ENCODE measurements at places on chromosomes 6 and 20. TPM values are rescaled to one million over a fixed set of nuclear protein-coding genes. Genes with fewer than 3 reads are reported as not detected.

TENT5A gene
- total RNA-seq: 10.9 TPM

CYP21A2 gene
- total RNA-seq: 1.2 TPM

ZNF165 gene
- 4.0 TPM for total RNA-seq

FAM184A gene
- total RNA-seq: 4.1 TPM

PLN gene
- 0.20 TPM for total RNA-seq

TCP1 gene
- total RNA-seq: 185 TPM

FLRT3 gene
- 98.6 TPM for total RNA-seq

BPI gene
- total RNA-seq: not detected

- peak overlapping the region; percentile 77 for H3K4me3 ChIP-seq
- no peaks in the 10 kb centered on the region for H3K36me3 ChIP-seq
- no peak for DNase-seq
Observed at GRCh38 chr6:145813285-145814034, 1.1 kb downstream of the FBXO30 start.

- no peak overlapping the region for H3K27ac ChIP-seq
- DNase-seq: no peak
- H3K4me1 ChIP-seq: peaks cover 13% of the 10 kb centered on the region
- H3K27me3 ChIP-seq: peaks cover 2% of the 10 kb centered on the region
- H3K4me3 ChIP-seq: no peak overlapping the region
Observed at GRCh38 chr6:12844284-12845223, 128.0 kb downstream of the PHACTR1 start.

- H3K4me3 ChIP-seq: no peak overlapping the region
- no peak overlapping the region for H3K27ac ChIP-seq
- no peaks in the 10 kb centered on the region for H3K4me1 ChIP-seq
- no peaks in the 10 kb centered on the region for H3K36me3 ChIP-seq
- no peak for DNase-seq
- H3K27me3 ChIP-seq: peaks cover 45% of the 10 kb centered on the region
Observed at GRCh38 chr6:107753778-107754177, 70.3 kb downstream of the SCML4 start.

GRCh38 chr6:44960898-44961297, 367.2 kb upstream of the RUNX2 start:
- H3K27me3 ChIP-seq: no peaks in the 10 kb centered on the region
- H3K27ac ChIP-seq: no peak overlapping the region
- H3K4me3 ChIP-seq: no peak overlapping the region
- H3K4me1 ChIP-seq: peaks cover 19% of the 10 kb centered on the region

GRCh38 chr6:138655828-138656227, 117.7 kb upstream of the CCDC28A start:
- no peaks in the 10 kb centered on the region for H3K36me3 ChIP-seq
- no peak for DNase-seq
- H3K4me3 ChIP-seq: no peak overlapping the region
- H3K27me3 ChIP-seq: no peaks in the 10 kb centered on the region

GRCh38 chr6:36130667-36131510, 576 bp downstream of the MAPK13 start:
- H3K27ac ChIP-seq: peak overlapping the region; percentile 83
- H3K4me1 ChIP-seq: peaks cover 33% of the 10 kb centered on the region
- peaks cover 4% of the 10 kb centered on the region for H3K27me3 ChIP-seq

GRCh38 chr20:7240490-7240889, 473.0 kb downstream of the BMP2 start:
- no peak for DNase-seq
- H3K27me3 ChIP-seq: no peaks in the 10 kb centered on the region
- no peak overlapping the region for H3K27ac ChIP-seq
- no peaks in the 10 kb centered on the region for H3K36me3 ChIP-seq

- H3K27ac ChIP-seq: no peak overlapping the region
- no peak overlapping the region for H3K4me3 ChIP-seq
- no peaks in the 10 kb centered on the region for H3K27me3 ChIP-seq
- no peak for DNase-seq
- peaks cover 5% of the 10 kb centered on the region for H3K4me1 ChIP-seq
Observed at GRCh38 chr20:23643659-23644058, 5.9 kb upstream of the CST3 start.

- DNase-seq: no peak
- H3K4me1 ChIP-seq: peaks cover 29% of the 10 kb centered on the region
- H3K36me3 ChIP-seq: no peaks in the 10 kb centered on the region
- H3K4me3 ChIP-seq: no peak overlapping the region
- peaks cover 1% of the 10 kb centered on the region for H3K27me3 ChIP-seq
Observed at GRCh38 chr20:34150306-34151000, 38.4 kb upstream of the EIF2S2 start.

DNA sequence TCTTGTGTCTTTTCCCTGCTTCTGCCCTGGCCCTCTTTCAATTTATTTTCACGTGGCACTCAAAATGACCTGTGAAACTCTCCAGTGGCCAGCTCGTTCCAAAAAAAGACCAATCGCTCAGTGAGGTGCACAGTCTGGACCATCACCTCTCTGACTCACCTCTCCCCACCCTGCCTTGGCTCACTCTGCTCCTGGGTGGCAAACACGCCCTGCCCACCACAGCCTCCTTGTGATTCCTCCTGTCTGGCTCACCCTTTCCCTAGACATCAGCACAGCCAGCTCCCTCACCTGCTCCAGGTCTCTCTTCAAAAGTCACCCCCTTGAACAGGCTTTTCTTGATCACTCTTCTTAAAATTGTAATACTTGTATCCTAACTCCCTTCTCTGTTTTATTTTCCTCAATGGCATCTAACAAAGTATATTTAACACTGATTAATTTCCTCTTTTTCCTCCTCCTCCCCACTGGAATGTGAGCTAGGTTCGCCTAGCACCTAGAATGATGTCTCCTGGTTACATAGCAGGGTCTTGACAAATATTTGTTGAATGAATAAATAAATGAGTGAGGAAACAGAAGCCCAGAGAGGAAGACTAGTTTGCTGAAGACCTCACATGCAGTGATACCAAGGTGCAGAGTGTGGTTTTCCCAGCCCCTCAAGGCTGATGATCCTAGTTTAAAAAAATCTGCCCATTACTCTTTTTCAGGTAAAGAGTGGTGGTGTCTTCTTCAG, 109.0 kb downstream of the GJA10 start:
- H3K27me3 ChIP-seq: no peaks in the 10 kb centered on the region
- H3K4me3 ChIP-seq: no peak overlapping the region
- H3K36me3 ChIP-seq: peaks cover 12% of the 10 kb centered on the region
- peaks cover 9% of the 10 kb centered on the region for H3K4me1 ChIP-seq
- no peak for DNase-seq

DNA sequence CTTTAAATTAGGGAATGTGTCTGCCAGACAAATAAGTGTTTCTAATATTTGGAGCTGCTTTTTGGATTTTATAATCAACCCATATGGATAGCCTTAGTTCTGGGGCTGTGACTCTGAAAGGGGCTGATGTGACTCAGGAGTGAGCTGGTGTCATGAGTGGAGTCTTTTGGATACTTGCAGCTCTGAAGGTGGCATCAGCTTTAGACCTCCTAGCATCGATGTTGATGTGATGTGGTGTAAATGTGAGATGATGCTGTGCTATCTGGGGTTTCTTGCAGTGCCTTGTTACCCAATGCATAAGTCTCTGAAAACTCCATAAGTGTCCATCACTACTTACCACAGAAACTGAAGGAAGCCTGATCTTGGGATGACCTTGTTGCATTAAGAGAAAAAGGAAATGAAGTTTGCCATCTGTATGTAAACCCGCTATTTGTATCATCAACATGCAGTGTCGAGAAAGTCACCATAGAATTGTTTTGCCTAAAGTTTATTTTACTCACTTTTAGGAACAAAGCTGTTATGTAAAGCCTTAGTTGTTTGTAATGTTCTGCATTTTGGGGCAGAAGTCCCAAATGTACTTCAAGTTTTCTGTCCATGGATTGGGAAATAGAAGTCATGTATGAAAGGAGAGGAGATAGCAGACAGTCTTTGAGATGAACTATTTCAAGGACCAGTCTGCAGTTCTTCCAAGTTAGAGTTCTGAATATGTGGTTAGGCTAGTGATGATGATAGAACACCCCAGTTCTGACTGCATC, 8.0 kb downstream of the FOXO3 start:
- peaks cover 31% of the 10 kb centered on the region for H3K4me1 ChIP-seq
- no peak overlapping the region for H3K4me3 ChIP-seq
- H3K27ac ChIP-seq: no peak overlapping the region
- DNase-seq: no peak
- peaks cover 37% of the 10 kb centered on the region for H3K36me3 ChIP-seq

DNA sequence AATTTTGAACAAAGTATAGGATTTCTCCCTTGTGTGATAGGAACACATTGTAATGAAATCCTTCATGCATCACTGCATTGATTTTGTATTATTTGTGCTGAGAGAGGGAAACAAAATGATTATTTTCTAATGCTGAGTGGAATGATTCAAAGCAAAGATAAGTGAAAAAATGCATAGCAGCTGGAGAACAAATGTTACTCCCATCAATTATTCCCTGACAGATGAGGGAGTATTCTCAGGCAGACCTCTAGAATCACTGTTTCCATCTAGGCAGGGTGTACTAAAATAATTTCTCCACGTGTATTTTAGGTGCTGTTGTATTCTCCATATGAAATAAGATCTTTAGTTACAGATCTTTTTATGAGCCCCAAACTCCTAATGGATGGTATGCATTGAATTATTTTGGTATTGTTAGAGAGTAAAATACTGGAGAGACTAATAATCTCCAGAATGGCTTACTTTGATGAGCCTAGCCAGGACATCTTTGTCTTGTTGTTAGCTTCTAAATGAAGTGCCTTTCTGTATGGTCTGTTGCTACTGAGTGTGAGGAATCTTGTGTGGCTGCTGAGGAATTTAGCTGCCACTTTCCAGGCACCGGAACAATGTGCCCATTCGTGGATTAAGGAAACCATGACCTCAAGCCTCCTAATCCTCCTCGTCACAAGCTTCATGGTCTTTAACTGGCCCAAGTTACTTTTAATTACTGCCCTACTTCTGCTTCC, 39.6 kb downstream of the RNF217 start:
- peak overlapping the region; percentile 81 for H3K27ac ChIP-seq
- peak overlapping the region; percentile 45 for H3K4me3 ChIP-seq
- peaks cover 15% of the 10 kb centered on the region for H3K36me3 ChIP-seq
- DNase-seq: no peak
- H3K4me1 ChIP-seq: peaks cover 42% of the 10 kb centered on the region

DNA sequence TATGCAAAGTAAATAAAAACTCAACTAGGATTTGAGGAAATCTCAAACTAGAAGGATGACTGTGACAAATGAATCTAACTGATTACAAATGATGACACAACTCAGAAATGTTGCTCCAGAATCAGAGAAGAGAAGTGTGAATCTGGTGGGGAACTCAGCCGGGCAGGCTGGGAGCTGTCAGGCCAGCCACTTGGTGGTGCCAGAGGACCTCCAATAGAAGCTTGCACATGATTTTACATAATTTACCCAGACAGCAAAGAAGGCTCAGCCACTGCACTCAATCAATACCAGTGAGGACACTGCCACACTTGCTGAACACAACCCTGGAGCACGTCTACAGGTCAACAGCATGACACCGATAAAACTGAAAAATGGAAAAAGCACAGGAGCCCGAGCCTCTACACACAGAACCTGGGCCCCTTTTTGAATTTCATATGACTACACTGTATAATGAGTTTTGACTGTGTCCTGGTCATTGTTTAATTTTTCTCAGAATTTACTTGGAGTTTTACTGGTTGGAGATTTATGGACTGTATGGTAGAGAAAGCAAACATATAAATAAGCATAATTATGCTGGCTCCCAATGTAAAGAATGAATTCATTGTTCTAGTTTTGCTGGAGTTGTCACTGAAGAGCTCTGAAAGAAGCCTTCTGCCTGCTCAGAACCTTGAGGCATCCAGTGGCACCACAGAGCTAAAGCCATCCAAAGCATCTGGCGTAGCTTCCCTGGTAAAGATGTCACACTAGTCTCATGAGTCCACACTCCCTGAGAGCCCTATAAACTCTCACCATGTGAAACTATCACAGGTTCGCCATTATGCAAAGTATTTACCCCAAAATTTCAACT, 296.5 kb downstream of the THBS2 start:
- H3K4me1 ChIP-seq: peaks cover 5% of the 10 kb centered on the region
- H3K27me3 ChIP-seq: no peaks in the 10 kb centered on the region
- H3K27ac ChIP-seq: no peak overlapping the region
- H3K36me3 ChIP-seq: no peaks in the 10 kb centered on the region
- H3K4me3 ChIP-seq: no peak overlapping the region

- no peak for DNase-seq
- H3K27me3 ChIP-seq: peaks cover 20% of the 10 kb centered on the region
- no peaks in the 10 kb centered on the region for H3K4me1 ChIP-seq
- H3K36me3 ChIP-seq: no peaks in the 10 kb centered on the region
Observed at GRCh38 chr6:786946-787763, 94.2 kb upstream of the EXOC2 start.

DNA sequence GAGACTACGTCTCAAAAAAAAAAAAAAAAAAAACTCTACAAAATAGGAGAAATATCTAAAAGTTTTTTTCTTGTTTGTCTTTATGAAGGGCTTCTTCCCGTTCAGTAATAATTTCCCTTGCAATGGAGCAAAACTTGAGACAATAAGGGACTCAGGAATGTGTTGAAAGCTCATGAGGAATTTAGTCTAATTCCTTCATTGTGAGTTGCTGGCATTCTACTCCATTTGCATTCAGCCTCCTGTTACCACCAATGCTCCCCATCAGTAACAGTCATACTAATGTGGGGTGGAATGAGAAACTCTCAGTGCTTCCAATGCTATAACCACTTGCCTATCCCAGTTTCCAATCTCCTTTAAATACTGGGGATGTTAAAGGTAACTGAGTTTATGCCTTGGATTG, 576.7 kb upstream of the AGPAT4 start:
- H3K27me3 ChIP-seq: no peaks in the 10 kb centered on the region
- no peaks in the 10 kb centered on the region for H3K4me1 ChIP-seq
- no peak for DNase-seq
- no peaks in the 10 kb centered on the region for H3K36me3 ChIP-seq

DNA sequence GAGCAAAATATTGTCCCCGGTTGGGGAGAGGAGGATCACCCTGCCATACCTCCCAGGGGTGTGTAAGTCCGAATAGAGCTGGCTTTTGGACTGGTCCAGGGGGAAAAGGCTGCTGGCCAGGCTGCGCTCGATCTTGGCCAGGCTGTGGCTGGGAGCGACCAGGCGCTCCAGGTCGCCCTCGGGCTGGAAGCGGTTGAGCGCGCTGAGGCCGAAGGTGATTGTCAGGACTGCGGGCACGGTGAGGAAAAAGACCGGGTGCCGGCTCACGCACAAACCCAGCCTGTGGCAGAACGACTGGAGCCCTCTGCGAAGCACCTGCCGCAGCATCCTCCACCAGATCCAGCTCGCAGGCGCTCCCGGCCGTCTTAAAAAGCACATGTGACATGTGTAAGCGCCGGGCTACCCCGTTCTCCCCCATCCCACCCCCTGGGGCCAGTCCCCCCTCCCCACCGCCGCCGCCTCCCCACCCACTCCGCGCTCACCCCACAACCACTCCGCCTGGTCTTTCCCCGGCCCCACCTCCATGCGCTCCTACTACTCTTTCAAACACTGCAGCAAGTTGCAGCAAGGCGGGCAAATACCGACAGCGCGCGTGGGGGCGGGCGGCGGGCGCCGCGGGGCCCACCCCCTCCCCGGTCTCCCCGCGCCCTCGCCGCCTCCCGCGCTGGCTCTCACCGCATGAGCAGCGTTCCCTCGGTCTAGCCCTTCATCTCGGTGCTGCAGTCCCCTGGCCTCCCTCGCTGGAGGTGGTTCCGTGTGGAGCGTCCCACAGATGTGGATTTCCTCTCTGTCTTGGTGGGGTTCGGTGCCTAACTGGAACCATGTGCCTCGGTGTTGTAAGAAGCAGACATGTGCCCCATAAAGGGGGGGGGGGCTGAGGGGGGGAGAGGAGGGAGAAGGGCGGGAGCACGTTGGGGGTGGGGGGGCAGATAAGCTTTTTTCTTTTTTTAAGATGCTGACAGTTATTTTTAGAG, 42.4 kb downstream of the PTCHD4 start:
- H3K27me3 ChIP-seq: peaks cover 26% of the 10 kb centered on the region
- H3K27ac ChIP-seq: peak overlapping the region; percentile 77
- H3K36me3 ChIP-seq: no peaks in the 10 kb centered on the region
